Naive thymus-derived CD4-positive, alpha-beta T cell (primary cell): ENCODE measurements at places on chromosomes 7 and 10. TPM values are rescaled to one million over a fixed set of nuclear protein-coding genes. Genes with fewer than 3 reads are reported as not detected.

- no peak for DNase-seq
These were observed 12.0 kb downstream of the PNLIPRP2 start for GRCh38 chr10:116632596-116633215.

GRCh38 chr10:47295411-47295810 lies 4.6 kb upstream of the GDF10 start:
- DNase-seq = no peak

DNA sequence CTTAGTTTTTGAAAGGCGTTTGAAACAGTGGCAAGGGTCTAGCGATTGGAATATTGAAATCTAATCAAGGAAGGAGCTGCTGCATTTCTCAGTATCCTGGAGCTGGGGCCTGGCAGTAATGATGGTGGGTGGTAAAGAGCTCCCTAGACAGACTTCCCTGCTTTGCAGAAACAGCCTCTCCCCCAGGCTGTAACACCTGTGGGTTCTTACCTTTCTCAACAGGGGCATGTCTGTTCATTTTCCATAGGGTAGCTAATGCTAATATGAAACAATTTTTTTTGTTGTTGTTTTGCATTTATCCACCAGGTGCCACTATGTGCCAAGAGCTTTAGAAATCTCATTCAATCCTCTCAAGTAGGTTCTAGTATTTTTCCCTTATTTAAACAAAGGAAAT lies 345.5 kb downstream of the REEP3 start:
- peak; percentile 5 for DNase-seq

GRCh38 chr10:70758757-70759514 lies 26.2 kb downstream of the TBATA start:
- DNase-seq = peak; percentile 20

- no peak for DNase-seq
These were observed 235.5 kb downstream of the GLRX3 start for GRCh38 chr10:130371666-130372065.

GRCh38 chr10:120818301-120818700 lies 32.9 kb upstream of the WDR11 start:
- no peak for DNase-seq

- no peak for DNase-seq
These were observed 27.5 kb downstream of the VIM start for GRCh38 chr10:17255512-17255911.

- DNase-seq = no peak
These were observed 18.1 kb upstream of the NPTX2 start for GRCh38 chr7:98598846-98599615.

- DNase-seq = no peak
These were observed 21.2 kb downstream of the PRKCQ start for GRCh38 chr10:6558759-6559461.

DNA sequence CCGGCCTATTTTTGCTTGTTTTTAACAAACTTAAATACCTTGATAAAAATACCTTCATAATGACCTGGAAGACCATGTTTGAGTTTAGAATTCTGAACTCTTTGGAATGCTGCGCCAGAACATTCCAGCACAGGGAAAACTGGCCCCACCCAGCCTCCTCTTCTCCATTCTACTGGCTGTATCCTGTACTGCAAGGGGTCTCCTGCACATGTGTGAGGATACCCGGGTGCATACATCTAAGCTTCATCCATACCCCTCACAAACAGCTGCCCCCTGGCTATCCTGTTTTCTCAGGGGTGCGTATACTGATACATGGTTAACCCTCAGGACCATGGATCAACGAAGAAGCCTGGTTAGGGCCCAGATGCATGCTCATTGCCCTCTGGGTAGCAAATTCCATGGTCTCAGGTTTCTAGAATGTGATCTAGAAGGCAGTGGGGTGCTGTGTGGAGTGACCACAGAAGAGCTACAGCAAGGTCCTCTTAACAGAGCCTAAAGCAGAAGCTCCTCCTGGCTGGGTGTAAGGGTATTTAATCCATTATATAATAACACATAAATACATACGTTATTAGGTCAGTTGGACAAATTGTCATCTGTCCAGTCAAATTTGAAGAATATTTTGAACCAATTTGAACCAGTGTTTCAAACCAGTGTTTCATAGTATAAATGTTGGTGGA lies 26.1 kb downstream of the HACD1 start:
- no peak for DNase-seq

DNA sequence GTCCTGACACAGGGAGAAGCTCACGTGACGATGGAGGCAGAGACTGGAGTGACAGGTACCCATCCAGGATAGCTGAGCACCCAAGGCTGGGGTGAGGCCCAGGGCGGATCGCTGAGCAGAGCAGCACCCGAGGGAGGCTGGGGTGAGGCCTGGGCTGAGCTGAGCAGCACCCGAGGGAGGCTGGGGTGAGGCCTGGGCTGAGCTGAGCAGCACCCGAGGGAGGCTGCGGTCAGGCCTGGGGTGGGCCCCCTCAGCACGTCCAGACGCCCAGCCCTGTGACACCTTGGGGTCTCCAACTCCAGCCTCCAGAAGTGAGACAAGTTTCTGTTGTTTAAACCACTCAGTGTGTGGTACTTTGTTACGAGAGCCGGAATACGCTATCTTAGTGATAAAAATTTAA lies 236.3 kb downstream of the ZMYND11 start:
- DNase-seq = no peak

DNA sequence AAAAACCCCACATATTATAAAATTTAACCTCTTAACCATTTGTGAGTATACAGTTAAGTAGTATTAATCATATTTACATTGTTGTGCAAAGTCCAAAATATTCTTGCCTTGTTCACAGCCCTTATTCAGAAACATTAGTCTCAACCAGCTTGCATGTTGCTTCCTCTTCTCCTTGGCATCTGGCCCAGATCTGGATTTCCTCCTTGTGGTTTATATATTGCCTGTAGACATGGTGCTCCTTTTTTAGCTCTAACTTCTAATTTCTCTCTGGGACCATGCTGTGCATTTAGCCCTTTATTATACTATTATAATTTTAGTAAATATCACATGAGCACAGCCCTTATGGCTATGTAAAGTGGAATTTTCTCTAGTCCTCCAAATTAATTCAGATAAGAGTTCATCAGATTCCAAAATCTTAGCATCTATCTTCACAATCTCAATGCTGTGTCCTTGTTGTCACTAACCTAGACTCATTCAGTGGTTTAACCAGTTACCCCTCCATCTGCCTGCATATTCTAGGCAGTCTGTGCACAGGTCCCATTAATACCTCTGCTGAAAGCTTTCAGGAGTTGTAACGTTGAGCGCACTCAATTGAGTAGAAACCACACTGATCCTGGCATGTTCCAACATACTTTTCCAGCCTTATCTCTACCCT lies 7.9 kb downstream of the CPED1 start:
- DNase-seq = peak; percentile 80

DNA sequence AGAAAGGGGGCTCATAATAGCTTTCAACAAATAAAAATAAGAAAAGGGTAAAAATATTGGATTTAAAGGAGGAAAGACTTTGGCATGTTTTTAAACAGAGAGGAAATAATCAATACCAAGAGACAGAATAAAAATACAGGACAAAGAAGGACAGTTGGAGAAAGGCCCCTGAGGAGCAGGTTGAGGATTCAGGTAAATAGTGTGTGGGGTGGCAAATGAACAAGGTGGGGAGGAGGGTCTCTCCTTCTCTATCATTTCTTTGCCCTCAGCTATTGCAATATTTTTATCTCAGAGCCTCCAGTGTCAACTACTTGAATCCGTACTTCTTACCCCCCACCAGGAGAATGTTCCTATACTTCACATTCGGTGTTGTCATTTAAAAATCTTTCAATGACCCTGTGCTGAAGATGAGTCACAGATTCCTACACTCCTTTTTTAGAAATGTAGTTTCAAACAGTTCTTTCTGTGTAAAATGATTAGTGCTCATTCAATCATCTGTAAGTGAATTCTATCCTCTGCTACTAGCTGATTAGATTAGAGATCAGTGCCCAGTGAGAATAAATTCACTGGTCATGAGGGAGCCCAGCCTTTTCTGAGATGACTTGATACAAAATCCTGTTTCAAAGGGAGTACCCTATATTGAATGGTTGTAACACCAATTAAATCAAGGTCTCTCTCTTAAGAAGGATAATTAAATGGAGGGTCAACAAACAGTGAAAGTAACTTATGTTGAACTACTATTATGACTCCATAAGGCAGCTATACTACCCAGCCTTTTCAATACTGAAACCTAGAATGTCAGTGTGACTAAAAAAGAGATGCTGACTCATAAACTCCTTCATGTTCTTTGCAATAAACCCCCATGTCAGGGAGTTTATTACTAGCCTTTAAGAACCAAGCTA lies 50.4 kb upstream of the WNT16 start:
- no peak for DNase-seq

- no peak for DNase-seq
These were observed 67.3 kb upstream of the WDR11 start for GRCh38 chr10:120783867-120784266.

DNA sequence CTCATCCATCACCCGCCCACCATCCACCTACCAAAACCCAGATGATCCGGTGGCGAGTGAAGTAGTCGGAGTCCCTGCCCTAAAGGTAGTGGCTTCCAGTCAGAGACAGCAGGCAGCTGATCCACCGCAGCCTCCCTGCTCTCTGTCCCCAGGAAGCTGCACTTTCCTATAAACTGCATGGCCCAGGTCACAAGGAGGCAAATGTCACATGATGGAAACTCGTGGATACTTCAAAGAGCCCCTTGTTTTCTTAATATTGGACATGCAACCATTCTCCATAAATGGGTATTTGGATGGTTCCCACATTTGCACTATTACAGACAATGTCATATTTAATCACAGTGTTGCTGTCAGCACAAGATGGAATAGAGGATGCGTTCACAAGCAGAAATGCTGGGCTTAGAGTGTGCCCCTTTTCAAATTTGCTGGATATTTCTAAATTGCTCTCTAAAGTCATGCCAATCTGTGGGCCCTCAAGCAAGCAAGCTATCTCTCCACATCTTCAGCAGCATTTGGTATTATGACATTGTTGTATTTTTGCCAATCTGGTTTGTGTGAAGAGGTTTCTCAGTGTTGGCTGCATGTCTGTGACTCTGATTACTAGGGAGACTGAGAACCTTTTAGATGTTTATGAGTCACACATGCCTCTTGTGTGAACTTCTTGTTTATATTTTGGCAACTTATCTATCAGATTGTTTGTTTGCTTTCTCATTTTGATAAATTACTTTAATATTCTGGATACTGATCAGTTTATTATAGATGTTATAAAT lies 822.0 kb downstream of the TNS3 start:
- no peak for DNase-seq

DNA sequence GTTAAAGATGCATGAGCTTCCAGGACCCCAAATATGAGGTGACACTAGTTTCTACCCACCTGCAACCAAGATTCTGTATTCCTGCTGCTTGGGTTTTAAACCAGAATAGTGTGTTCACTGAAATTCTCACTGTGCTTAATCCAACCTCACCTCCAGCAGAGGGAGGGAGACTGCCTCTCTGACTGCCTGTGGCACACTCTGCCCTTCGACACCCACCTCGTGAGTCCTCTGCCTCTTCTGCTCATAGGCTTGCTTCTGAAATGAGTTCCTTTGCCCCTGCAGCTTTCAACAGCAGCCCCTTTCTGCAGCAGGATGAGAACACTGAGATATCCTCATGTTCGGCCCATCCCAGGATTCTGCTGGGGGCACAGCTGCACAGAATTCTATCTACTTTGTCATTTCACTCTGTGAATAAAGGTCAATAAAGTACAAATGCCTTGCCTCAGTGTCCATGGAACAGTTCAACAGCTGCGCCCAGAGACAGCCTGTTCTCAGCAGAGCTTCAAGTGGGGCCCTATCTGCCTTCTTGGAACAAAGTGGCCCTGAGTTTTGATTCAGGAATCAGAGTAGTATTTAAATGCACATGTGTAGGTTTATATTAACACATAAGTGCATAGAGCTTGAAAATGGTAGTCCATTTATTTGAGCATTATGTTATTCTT lies 632.5 kb downstream of the TNS3 start:
- no peak for DNase-seq

DNA sequence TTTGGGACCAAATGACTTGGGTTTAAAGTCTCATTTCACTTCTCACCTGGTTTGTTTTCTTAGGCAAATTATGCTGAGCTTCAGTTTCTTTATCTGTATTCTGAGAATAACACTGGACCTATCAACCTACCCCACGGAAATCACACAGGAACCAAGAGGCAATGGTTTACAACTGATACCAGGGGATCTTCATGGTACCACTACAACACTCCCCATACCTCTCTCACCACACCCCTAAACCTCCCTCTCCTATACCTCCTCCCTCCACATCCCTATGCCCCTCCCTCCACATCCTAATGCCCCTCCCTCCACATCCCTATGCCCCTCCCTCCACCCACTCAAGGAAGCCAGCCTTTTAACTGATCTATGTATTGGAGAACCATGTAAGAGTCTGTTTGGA lies 9.9 kb downstream of the FAM204A start:
- DNase-seq = no peak

DNA sequence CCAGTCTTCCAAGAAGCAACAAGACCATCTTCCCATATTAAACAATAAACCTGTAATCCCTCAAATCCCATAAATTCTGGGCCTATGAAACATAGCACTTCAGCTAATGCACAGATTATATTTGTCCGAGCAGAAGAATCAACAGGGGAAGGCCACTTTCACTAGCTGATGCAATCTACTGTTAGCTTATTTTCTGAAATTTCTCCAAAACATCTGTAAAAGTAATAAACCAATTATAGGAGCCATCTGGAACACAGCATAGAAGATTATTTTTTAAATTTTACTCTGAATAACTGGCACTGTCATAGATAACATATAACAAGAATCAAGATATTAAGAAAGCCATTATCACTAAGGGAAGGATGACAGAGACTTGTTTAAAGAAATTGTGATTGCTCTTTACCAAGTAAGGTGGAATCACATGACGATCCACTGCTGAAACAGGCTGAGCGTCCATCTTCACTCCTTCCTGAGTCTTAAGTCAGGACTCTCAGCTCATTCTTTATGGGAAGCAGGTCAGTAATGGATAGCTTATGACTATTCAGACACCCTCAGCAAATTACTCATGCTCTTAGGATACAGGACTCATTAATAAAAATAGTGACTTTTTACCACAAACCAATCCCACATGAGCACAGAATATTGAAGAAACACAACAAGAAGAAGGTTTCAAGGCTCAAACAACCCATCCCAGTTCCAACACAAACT lies 719.5 kb downstream of the XPNPEP1 start:
- no peak for DNase-seq

Gene TMEM229A
- not detected for total RNA-seq

Gene SKIDA1
- total RNA-seq = not detected in 2 replicates

Gene NACAD
- total RNA-seq = not detected

Gene WIPF3
- total RNA-seq = not detected

Gene SPDYE5
- total RNA-seq = 0.30 TPM

Gene C7orf57
- total RNA-seq = 0.80 TPM

Gene WNT8B
- total RNA-seq = 0.27 TPM
